ENCODE measurements at places on chromosomes 2 and 18. TPM values are rescaled to one million over a fixed set of nuclear protein-coding genes. Genes with fewer than 3 reads are reported as not detected.

CYP27A1 gene
- total RNA-seq: 19.1 TPM

ANO7 gene
- 0.83 TPM for total RNA-seq

FLACC1 gene
- total RNA-seq: 2.0 TPM

SERPINB12 gene
- total RNA-seq: not detected

TMEM182 gene
- total RNA-seq: 2.0 TPM

BCL11A gene
- under 0.01 TPM for total RNA-seq

C1QL2 gene
- total RNA-seq: not detected

VIT gene
- total RNA-seq: 2.3 TPM

PRKD3 gene
- total RNA-seq: 83.8 TPM

NLRC4 gene
- total RNA-seq: not detected

RAB27B gene
- total RNA-seq: 2.0 TPM

SERPINB13 gene
- not detected for total RNA-seq

SGO2 gene
- 2.2 TPM for total RNA-seq

SMYD1 gene
- not detected for total RNA-seq

ANKRD62 gene
- total RNA-seq: not detected

VWA3B gene
- not detected for total RNA-seq

COA5 gene
- 28.8 TPM for total RNA-seq

SCYGR4 gene
- not detected for total RNA-seq

ZBTB7C gene
- not detected for total RNA-seq

Measured in smooth muscle cell of trachea (primary cell).